ENCODE measurements at places on chromosomes 4 and X. TPM values are rescaled to one million over a fixed set of nuclear protein-coding genes. Genes with fewer than 3 reads are reported as not detected.

- no peaks in the 10 kb centered on the region for H3K36me3 ChIP-seq
- H3K27ac ChIP-seq: no peak overlapping the region
- DNase-seq: no peak
- no peaks in the 10 kb centered on the region for H3K27me3 ChIP-seq
- H3K4me3 ChIP-seq: no peak overlapping the region
- no peaks in the 10 kb centered on the region for H3K4me1 ChIP-seq
Measured at GRCh38 chr4:40423735-40424134, 88.6 kb downstream of the CHRNA9 start.

The ERAS gene
- total RNA-seq: not detected

The CFAP47 gene
- not detected for total RNA-seq

The ASB5 gene
- total RNA-seq: not detected

The LEF1 gene
- total RNA-seq: not detected
